Pulmonary artery endothelial cell (primary cell): ENCODE measurements at places on chromosomes 2 and 18.

DNA sequence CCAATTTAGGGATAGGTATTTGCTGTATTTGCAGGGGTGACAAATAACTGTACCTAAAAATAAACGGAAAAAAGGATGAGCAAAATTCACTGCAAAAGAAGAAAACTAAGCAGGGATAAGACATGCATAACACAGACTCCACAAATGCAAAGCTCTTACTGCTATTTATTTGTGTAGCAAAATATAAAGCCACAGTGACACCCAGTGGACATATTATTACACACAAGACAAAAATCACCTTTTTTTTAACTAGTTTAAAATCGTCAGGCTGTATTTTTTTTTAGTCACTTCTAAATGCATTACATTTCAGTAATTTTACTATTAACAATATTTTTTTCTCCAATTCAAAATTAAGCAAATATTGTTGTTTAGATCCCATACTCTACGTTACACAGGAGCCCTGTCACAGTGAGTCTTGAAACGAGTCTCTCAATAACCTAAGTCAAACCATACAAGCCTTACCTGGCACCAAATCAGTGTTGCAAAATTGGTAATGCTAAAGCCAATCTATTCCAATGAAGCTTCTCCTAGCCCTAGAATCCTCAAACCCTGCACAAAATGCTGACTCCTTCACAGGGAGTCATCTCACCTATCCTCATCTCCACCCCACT, 23.7 kb downstream of the METTL4 start:
- no peak for DNase-seq

- DNase-seq, result no peak
Observed at GRCh38 chr2:46302005-46302695, 4.9 kb downstream of the EPAS1 start.

DNA sequence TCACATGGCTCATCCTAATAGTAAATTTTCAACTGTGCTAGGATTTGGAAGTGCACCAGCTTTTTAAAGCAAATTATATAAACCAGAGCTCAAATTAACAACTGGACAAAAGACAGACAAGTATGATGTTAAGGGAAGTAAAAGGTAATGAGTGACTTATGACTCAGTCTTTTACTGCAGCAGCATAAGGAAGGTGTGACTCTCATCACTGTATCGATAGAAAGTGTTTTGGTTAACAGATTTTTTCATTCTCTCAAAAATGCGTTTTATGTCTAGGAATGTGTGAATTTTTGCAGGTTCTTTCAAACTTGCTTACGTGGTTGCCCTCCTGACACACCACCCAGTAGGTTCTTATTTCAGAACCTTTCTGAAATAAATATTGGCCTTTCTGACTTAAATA, 244.2 kb upstream of the BOD1L2 start:
- no peak for DNase-seq

GRCh38 chr2:232420463-232421188, 14.0 kb downstream of the ALPG start:
- no peak for DNase-seq

DNA sequence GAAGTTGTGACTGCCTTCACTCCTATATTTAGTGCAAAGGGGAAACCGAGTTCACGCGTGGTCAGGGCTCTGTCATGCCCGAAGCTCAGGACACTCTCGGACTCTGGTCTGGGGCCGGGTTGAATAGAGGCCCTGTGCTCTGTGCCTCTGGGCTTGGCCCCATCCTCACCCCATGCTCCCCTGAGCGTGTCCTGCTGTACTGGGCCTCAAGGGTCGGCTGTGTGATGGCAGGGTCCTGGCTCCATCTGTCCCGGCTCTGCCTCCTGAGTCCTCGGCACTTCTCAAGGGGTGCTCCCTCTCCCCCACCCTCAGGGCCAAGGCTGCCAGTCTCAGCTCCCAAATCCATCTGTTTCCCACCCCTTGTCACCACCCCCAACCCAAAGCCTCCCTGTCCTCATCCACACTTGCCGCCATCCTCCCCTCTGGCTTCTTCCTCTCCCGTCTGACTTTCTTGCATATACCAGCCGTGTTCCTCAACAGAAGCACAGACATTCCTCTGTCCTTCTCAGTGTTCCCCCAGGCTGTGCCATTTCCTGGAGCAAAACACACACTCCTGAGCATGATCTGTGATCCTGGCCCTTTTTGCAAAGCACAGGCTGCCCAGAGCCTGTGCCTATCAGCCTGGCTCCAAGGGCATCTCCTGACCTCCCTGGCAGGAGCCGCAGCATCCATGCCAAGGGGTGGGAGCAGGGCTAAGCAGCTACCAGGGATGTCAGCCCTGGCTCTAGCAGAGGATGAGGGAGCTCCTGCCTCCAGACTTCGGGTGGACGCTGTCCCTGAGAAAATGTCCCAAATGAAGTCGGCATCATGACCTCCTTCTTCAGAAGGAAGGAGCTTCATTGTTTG, 64.2 kb upstream of the OTOS start:
- DNase-seq, result no peak

GRCh38 chr2:128489526-128490273, 171.0 kb upstream of the HS6ST1 start:
- DNase-seq, result no peak

DNA sequence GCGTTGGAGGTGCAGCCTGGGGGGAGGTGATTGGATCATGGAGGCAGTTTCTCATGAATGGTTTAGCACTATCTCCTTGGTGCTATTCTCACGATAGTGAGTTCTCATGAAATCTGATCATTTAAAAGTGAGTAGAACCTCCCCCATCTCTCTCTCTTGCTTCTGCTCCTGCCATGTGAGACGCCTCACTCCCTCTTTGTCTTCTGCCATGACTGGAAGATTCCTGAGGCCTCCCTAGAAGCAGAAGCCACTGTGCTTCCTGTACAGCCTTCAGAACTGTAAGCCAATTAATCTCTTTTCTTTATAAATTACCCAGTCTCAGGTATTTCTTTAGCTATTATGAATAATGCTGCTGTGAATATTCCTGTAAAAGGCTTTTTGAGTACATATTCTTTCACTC, 52.9 kb downstream of the SERPINB7 start:
- DNase-seq, result no peak

- DNase-seq, result no peak
Observed at GRCh38 chr2:100208141-100208770, 65.9 kb upstream of the AFF3 start.

GRCh38 chr2:218286570-218287459, 5.5 kb downstream of the TMBIM1 start:
- peak; percentile 87 for DNase-seq

GRCh38 chr2:208671284-208671683, 264.7 kb downstream of the PTH2R start:
- DNase-seq, result no peak

DNA sequence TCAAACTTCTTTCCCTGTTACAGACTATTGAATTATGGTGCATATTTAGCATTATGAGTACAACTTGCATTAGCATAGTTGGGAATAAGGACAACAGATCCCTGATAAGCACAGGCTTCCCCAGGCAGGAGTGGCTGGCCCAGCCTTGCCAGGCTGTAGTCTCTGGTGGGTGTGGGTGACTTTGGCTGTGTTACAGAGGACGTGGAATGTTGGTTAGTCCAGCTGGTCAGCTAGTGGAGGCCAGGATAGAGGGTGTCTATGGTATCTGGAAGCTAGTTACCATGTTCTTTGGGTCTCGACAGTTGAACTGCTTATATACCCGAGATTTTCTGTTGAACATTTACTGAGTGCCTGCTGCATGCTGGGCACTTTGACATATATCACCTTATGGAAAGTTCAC, 4.7 kb downstream of the SH3RF3 start:
- no peak for DNase-seq

GRCh38 chr2:68565858-68566257, 77.5 kb upstream of the PROKR1 start:
- no peak for DNase-seq

GRCh38 chr18:38571651-38572050, 1006.1 kb upstream of the CELF4 start:
- DNase-seq, result no peak

DNA sequence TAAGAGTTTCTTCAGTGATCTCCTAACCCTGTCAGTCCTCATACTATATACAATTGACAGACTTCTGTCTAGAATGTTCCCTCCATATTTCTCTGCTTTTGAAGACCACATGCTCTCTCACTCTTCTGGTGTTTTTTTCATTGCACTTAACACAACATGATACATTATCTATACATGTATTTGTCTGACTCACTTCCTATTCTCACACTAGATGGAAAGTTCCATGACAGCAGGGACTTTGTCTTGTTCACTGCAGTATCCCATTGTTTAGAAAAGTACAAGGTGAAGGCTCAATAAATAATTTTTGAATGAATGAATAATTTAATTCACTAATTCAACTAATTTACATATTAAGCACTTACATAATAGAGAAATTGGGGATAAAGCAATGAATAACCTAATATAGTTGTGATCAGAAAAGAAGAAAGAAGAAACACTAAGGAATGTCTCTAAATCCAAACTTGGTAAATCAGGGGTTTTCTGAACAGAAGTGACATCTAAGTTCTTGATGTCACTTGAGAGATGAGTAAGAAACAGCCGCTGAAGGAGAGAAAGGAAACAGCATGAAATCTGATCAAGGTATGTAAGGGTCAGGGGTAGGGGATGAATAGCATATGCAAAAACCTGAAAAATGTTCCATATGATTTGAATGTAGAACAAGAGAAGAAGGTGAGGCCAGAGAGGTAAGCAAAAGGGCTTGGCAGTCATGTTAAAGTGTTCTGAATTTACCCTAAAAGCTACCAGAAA, 42.4 kb downstream of the MBD2 start:
- peak; percentile 49 for DNase-seq

DNA sequence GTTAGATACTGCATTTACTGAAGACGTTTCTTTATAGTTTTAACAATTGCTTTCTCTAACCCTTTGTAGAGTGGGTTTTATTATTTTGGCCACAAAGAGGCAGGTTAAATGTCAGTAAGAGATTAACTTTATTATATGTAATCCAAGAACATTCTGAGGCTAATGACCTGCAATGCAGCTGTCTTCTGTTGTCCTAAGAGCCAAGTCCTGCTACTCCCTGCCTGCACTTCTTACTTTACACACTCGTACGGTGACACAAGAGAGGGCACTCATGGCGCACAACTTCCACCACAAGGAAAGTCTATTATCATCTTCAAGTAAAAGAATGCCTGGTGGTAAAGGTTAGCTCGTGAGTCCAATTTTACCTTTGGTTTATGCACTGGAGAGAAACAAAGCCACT, 471.0 kb upstream of the HNMT start:
- no peak for DNase-seq

GRCh38 chr2:121178730-121179129, 106.3 kb downstream of the TFCP2L1 start:
- no peak for DNase-seq

DNA sequence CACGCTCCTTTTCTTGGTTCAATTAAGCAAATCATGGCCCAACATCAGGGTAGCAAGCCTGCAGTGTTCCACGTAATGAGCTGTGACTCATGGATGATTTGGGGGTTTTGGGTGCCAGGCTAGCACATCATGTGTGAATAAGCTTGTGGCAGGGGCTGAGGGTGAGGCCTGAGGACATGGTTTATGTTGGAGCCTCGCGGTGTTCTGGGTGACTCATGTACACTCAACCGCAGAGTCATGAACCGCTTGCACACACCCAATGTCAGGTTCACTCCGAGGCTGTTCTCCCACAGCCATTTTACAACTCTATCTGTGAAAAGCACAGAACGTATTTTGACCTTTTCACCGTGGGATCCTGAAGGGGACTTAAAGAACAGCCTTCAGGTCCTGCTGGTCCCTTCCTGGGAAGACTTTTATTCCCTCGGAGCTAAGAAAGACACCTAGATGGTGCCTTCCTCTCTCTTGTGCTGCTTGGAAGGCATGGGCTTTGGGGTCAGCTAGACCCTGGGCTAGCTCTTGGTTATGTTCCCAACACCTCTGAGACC, 139.9 kb upstream of the ZEB2 start:
- DNase-seq, result no peak

DNA sequence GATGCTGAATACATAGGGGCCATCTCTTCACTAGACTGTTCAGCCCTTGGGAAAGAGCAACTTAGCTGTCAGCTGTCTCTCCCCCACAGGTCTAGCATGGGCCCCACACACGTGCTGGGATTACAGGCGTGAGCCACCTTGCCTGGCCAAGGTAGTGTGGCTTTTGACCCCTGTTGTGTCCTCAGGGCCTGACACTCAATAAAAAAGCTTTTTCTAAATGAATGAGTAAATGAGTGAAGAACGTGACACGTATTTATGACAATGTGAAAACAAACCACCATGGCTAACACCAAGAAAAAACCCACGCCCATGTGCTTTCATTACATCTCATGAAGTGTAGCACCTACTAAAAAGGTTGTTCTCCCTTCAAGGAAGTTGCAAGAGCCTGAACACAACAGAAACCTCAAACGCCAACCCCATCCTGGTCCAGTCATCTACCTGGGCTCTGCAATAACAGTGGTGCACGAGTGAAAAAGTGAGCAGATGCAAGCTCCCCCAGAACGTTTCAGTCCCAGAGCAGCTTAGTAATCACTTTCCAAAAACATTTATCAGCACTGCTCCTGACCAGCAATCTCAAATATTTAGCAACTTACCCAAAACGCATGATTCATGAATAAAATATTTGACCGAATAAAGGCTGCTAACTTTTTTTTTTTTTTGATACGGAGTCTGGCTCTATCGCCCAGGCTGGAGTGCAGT, 3.4 kb downstream of the WDFY1 start:
- DNase-seq, result no peak

DNA sequence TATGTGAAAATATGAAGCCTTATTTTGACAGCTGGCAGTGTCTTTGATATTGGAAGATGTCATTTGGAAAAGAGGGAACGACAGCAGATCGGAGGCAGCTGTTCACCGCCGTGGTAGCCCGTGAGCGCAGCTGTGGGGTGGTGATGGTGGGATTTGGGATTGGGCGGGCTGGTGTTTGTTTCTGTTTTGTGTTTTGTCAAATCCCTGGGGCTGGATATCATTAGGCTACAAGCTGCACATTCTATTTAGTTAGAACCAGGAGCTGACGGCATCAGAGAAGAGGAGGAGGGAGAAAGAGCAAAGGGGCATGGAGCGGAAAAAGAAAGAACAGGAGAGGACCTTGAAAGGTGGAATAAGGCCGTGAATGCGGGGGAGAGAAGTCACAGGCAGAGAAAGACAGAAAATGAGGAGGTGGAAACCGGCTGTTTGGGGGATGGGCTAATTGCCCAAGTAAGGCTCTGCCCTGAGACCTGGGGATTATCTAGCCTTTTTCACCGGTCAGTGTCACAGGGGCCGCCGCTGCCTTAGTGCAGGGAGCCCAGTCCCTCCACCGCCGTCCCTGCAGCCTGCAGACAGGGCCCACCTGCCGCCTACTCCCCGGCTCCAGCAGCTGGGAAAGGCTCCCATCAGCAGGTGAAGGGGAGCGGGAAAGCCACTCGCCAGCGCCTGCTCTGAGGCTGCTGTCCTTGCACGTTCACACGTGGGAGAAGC, 88.0 kb downstream of the ZCCHC2 start:
- no peak for DNase-seq

DNA sequence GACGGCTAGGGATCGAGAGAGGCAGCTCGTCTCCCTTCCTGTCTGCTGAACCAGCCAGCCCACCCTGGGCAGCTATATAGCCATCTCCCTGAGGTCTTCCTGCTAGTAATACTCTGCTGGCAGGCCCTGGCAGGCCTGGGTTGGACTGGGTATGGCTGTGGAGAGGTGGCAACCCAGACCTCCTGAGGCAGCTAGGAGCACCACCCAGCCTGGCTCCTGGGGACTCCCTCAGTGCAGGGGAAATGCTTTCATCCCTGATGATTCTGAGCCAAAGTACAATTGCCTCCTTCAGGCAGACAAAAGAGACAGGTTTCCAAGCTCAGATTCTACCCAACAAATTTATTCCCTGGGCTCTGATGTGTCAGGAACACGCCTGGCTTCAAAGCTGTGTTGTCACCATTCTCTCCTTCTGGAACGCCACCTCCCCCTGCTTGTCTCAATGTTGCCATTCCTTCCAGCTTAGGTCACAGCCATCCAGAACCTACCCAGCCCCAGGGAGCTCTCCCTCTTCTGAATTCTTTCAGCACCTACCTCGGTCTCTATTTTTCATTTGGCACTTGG, 4.7 kb upstream of the DNAJB2 start:
- DNase-seq, result no peak
